Neural crest cell (in vitro differentiated cells): ENCODE measurements at places on chromosomes 7 and 10. TPM values are rescaled to one million over a fixed set of nuclear protein-coding genes. Genes with fewer than 3 reads are reported as not detected.

DNA sequence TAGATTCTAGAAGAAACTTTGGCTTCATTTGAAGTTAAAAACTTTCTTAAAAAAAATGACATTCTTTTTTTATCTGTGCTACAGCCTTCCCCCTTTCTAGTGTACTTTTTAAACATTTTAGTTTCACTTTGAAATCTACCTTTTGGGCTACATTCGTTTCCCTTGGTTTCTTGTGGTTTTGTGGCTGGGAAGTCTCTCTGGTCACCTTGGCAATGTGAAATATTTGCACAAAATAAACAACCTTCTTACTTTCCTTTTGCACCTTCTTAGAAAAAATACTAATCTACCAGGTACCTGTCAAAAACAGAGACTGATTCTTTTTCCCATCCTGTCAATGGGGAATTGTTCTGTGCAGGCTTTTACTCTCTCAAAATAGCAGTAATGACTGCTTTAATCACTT, 350.2 kb downstream of the GATA3 start:
- DNase-seq: no peak

- no peak for DNase-seq
These were observed 62.2 kb downstream of the VIM start for GRCh38 chr10:17290226-17290625.

- DNase-seq: no peak
These were observed 29.7 kb upstream of the BNIP3 start for GRCh38 chr10:132011445-132011844.

DNA sequence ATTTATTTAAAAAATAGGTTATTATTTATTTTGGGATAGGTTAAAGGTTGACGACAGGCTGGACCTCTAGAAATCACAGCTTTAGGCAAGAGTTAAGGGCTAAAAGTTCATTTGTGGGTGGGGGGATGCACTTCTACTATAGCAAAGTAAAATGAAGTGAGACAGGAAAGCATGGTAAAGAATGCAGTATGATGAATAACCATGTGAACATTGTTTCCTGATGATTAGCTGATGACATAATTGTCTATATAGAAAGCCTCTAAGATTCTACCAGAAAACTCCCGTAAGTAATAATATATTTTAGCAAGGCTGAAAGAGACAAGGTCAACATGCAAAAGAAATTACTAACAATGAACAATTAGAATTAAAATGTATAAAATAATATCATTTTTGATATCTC, 25.7 kb upstream of the PRSS37 start:
- DNase-seq: no peak

GRCh38 chr7:70317356-70317755, 719.1 kb downstream of the AUTS2 start:
- DNase-seq: no peak

GRCh38 chr7:27515933-27516332, 146.8 kb downstream of the HIBADH start:
- no peak for DNase-seq

DNA sequence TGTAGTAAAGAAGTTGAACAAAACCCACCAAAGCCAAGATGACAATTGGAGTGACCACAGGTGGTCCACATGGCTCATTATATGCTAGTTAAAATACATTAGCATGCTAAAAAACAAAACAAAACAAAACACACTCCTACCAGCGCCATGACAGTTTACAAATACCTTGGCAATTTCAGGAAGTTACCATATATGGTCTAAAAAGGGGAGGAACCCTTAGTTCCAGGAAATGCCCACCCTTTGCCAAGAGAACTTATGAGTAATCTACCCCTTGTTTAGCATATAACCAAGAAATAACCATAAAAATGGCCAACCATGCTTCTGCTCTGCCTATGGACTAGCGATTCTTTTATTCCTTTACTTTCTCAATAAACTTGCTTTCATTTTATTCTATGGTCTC, 979.1 kb upstream of the POT1 start:
- DNase-seq: no peak

- DNase-seq: no peak
These were observed 491.8 kb upstream of the SEMA3A start for GRCh38 chr7:84686373-84686772.

- DNase-seq: no peak
These were observed 53.0 kb downstream of the TPK1 start for GRCh38 chr7:144782883-144783282.

DNA sequence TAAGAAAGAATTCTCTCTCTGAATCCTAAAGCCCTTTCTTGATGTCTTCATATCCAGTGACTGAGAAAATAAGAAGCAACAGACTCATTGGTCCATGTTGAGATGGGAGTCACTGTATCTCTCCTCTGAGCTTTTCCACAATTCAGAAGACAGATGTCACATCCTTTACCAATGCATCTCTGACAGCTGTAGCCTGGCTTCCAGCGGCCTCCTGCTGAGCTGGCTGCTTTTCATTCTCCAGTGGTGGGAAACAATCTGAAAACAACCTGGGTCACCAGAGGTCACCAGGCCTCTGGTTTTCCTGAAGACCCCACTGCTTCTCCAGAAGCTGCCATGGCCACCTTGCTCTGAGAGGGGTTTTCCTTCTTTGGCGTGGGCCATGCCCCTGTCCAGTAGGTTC, 18.3 kb upstream of the RPA3 start:
- no peak for DNase-seq

DNA sequence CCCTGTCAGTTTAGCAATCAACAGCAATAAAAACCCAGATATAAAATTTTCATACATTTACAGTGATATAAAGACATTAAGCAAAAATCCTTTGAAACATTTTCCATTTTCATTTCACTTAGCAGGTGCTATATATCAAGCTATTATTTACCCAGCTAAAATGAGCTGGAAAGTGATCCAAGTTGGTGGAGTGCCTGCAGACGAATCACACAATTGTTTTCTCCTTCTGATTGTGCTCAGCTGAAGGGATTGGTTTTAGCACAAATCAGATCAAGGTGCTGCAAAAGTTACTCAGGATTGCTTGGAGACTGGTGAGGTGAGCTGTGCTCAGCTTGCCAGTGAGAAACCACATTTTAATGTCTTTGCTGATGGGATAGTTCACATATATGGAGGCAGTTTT, 138.1 kb downstream of the LRMDA start:
- no peak for DNase-seq

- DNase-seq: no peak
These were observed 596.7 kb upstream of the LRRTM3 start for GRCh38 chr10:66329147-66329546.

DNA sequence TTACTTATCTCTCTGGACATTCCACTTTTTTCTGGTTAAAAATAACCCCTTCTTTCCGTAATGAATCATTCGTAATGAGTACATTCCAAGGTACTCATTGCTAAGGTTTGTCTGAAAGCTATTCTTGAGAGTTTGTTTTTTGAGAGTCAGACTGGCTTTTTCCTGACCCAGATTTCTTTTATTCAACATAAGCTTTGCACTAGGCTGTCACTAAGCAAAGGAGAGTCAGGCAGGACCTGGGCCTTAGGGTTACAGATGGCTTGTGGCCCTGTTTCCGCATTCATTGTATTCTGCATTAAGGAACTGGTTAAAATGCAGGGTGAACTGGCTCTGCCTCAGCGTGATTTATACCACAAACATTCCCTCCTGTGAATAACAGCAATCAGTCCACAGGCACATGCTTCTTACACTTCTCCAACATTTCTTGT, 84.1 kb downstream of the POM121L12 start:
- no peak for DNase-seq

GRCh38 chr7:80604436-80604835, 34.0 kb upstream of the CD36 start:
- DNase-seq: no peak

DNA sequence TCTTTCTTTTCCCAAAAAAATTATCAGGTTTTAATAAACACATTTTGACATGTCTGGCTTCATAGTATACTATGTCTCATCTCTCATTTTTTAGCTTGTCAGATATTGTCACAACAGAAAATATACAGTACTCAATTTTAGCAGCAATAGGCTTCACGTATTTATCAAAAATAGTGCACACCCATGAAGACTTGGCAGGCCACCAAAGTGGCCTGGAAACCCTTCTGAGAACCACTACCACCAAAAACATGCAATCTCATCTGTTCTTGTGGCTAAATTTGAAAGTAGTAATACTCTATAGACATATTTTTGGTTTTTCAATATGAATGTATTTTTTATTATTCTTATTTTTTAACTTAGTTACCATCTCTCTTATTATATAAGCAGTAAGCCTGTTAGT, 1094.5 kb upstream of the LRRN3 start:
- no peak for DNase-seq

DNA sequence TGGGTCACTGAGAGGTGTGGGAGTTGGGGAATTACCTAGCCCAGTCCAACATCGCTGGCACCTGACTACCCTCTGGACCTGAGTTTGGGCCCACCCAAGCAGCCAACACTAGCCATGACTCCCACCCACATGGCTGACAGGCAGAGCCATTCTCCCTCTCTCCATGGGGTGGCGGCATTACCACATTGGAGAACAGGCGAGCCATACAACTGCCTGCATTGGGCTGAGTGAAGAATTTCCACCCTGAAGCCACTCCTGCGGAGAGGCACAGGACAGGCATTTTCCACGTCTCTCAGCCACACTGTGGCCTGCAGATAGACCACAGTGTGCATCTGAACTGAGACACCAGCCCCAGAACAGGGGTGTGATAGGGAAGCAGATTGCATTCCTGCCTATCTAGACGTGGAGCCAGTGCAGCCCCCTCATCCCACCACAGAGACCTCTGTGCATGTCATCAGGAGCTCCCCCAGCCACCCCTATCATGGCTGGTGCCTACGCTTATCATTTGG, 58.2 kb upstream of the ANTXRL start:
- peak; percentile 68 for DNase-seq

GRCh38 chr7:158517072-158517471, 70.6 kb downstream of the PTPRN2 start:
- DNase-seq: no peak

DNA sequence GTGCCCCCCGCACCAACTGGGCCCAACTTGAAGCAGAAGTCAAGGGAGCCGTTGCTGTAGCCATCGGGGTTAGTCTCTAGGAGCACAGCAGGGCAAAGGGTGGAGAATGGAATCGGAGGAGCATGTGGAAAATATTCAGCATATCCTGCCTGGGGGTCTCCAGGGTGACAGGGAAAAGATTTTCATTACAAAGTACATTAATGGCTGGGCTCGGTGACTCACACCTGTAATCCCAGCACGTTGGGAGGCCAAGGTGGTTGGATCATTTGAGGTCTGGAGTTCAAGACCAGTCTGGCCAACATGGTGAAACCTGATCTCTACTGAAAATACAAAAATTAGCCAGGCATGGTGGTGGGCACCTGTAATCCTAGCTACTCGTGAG, 53.8 kb upstream of the ABLIM1 start:
- DNase-seq: no peak

GRCh38 chr7:5143106-5143505, 46.9 kb upstream of the WIPI2 start:
- no peak for DNase-seq

- no peak for DNase-seq
These were observed 233.0 kb downstream of the PTN start for GRCh38 chr7:137110535-137110934.

GRCh38 chr7:157522189-157522588, 185.4 kb downstream of the DNAJB6 start:
- no peak for DNase-seq

GRCh38 chr7:92366730-92367129, 80.6 kb upstream of the GATAD1 start:
- no peak for DNase-seq

- no peak for DNase-seq
These were observed 116.6 kb upstream of the CDK1 start for GRCh38 chr10:60661637-60662036.

The NXPH1 gene
- total RNA-seq: 1.0 and 1.1 TPM in 2 replicates

The PRKG1 gene
- 4.4 and 4.5 TPM in 2 replicates for total RNA-seq

The LIPK gene
- not detected in 2 replicates for total RNA-seq

The GOLGA7B gene
- 0.30 and 0.36 TPM in 2 replicates for total RNA-seq

The IFIT3 gene
- total RNA-seq: 1.3 and 1.8 TPM in 2 replicates

The ARHGAP12 gene
- total RNA-seq: 33.0 and 33.2 TPM in 2 replicates

The DUSP5 gene
- total RNA-seq: 2.4 and 2.5 TPM in 2 replicates

The ANAPC16 gene
- total RNA-seq: 53.2 and 57.5 TPM in 2 replicates

The LIPJ gene
- not detected in 2 replicates for total RNA-seq

The GNGT1 gene
- 0.65 and 1.0 TPM in 2 replicates for total RNA-seq

The CAMK2B gene
- 1.6 and 2.4 TPM in 2 replicates for total RNA-seq
